ENCODE measurements at places on chromosomes 11 and 22.

DNA sequence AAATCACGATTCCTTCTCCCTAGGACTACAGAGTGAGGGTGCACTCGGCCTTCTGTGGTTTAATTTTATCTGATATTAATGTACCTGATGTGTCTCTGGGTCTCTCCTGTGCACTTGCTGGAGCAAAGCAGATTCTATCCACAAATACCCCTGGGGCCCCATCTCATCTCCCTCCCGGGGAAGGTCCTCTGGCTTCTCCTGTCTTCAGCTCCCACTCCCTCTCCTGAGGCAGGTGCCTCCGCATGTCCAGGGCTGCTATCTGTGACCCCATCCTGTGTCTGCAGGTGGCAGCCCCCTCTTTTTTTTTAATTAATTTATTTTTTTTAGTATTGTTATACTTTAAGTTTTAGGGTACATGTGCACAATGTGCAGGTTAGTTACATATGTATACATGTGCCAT, 558.7 kb downstream of the BRD1 start:
- no peak for DNase-seq

GRCh38 chr11:11217289-11217928, 135.6 kb downstream of the CSNK2A3 start:
- no peak for DNase-seq

DNA sequence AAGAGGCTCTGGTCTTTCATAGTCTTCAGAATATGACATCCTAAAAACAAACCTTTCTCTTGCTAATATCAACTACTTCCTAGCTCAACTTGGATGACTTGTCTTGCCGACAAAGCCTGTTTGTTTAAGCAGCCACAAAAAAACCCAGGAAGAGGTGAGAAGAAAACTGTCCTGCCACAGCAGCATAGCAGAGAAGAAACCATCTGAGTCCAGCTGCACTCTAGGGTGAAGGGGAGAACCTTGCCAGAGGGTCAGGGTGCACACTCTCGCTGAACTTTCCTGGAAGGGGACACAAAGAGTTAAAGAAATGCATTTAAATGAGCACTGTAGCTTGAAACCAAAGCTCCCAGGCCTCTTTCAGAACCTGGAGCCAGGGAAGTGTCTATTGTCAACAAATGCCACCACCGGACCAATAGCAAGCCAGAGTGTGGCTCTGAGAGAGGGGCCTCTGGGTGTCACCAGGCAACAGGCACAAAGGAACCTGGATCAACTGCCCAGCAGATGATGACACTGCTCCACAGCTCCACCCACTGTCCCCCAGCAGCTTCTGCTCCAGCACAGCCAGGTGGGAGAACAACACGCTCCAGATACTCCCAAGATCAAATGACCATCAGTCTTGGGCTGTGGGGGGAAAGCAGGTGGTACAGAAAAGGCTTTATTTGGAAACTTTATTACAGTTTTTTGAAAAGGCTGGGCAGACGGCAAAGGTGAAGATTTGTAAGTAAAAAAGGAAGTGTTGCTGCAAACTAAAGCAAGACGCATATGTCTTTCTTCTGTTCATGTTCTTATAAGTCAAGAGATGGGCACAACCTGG, 105.7 kb downstream of the RASSF10 start:
- DNase-seq = no peak

DNA sequence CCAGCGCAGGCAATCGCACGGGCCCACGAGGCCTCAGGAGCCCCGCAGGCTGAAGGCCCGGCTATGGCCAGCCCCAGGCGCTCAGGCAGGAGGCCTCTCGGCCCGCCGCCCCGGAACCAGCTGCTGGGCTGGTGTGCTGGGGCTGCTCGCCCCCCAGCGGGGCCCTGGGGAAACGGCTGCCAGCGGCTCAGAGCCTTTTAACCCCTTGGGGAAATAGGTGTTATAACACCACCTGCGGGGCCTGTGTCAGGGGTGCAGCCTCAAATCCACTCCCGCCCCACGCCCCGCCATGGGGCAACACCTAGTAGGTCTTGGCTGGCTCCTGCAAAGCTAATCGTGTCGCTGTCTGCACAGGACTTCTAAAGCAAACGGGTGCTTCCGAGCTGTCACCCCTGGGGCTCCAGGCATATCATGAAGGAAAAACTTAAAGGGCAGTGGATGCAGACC, 237.4 kb downstream of the TTC28 start:
- DNase-seq = peak; percentile 85

GRCh38 chr11:28420099-28420498, 311.9 kb downstream of the METTL15 start:
- DNase-seq = no peak

DNA sequence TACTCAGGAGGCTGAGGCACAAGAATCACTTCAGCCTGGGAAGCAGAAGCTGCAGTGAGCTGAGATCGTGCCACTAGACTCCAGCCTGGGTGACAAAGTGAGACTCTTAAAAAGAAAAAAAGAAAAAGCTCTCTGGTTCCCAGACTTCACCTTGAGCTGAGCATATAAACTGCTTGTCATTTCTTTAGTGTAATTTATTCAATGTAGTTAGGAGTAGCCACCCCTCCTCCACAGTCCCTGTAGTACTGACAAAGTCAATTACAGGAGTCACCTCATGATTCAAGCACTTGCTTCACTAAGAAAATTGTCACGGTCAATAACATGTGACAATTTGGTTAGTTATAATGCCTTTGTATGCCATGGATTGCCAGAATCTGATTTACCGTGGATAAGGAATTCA, 7.2 kb downstream of the OR4D10 start:
- no peak for DNase-seq

DNA sequence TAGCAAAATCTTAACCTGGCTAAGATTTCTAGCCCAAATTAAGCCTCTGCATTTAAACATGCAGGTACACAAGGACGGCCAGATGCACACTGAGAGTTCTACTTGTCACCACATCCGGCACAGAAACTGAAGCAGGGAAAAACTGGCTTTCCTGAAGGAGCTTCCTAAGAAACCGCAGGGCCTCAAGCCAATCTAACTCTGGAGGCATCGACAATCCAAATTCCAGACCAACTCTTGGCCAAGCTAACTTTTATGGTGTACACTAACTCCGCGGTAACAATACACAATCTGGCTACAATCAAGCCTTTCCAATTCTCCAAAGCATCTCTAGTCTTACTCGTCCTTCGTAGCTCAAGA, 1.2 kb downstream of the MSANTD2 start:
- no peak for DNase-seq

DNA sequence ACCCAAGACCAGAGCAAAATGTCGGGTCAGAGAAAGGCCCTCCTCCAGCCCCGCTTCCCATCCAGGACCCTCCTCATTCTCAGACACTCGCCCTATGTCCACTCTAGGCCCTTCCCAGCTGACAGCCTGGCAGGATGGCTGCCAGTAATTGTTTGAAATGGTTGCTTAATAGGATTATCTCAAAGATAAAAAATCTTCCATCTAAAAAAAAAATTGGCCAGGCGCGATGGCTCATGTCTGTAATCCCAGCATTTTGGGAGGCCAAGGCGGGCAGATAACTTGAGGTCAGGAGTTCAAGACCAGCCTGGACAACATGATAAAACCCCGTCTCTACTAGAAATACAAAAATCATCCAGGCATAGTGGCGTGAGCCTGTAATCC, 32.4 kb downstream of the SCGB1A1 start:
- no peak for DNase-seq

DNA sequence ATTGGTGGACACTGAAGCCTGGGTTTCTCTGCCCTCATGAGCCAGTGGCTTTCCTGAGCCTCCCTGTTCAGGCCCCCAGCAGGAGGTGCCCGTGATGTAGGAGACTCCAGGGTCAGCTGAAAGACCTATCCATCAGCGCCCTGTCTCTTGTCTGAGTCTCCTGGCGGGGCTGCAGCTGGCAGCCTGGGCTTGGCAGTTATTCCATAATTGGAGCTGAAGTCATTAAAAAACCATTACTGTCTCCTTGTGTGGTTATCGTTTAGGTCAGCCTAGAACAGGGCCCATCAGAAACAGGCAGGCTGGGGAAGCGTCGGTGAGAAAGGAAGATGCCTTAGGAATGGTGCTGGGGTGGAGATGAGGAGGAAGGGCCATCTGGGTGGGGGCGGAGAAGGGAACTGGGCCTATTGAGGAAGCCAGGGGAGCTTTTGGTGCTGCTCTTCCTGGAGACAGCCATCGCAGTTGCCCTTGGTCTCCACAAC, 5.0 kb downstream of the TUB start:
- no peak for DNase-seq

DNA sequence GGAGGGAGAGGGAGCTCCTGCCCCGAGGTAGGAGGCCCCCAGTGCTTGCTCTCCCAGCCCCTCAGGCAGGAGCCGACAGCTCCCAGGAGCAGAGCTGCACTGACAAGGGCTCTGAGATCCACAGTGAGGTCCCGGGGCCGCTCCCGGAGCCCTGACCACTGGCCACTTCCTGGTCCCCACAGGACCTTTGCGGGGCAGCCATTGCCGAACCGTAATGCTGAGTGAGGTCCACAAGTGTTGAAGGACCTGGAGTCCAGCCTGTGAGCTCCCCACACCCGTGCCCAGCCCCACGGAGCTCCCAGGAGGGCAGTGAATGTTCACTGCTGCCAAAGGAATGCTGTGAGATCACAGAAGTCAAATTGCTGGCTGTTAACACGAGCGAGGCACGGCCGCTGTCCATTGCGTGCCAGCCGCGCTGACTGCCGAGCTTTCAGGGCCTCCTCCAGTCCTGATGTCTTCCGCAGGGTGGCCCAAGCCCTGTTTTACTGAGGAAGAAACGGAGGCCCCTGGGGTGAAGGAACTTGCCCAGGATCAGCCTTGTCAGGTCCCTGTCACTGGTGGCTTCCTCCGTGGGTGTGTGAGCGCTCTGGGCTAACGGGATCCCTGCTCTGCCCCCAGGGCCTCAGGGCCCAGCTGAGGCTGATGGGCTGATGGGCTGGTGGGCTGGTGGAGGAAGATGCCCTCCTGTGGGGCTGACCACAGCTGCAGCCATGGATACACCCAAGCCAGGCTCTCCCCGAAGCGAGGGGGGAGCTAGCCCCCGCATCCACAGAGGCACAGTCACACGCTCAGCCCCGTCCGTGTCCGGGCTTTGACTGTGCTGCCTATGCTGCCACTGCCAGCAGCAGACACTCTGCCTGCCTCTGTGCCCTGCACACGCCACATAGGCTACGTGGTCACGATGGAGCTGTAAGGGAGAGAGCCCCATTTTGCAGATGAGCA, 70.8 kb downstream of the WNT7B start:
- no peak for DNase-seq

DNA sequence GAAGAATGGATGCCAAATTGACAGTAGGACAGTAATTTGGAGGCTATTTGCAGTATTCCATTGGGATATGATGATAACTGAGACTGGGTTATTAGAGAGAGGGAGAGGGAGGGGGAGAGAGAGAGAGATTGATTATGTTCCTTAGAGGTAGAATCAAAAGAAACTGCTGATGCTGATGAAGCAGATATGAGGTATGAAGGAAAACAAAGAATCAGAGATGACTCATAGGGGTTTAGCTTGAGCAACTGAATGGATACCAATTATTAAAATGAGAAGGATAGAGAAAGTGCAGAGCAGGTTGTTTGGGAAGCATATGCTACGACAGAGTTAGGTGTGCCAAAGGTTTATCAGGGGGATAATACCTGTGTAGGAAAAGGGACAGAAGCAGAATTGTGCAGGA, 12.8 kb upstream of the NUCB2 start:
- DNase-seq = no peak

DNA sequence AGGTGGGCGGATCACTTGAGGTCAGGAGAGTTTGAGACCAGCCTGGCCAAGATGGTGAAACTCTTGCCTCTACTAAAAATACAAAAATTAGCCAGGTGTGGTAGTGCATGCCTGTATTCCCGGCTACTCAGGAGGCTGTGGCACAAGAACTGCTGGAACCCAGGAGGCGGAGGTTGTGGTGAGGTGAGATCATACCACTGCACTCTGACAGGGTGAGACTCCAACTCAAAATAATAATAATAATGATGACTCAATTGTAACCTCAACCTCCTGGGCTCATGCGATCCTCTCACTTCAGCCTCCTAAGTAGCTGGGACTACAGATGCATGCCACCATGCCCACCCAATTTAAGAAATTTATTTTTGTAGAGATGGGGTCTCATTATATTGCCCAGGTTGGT, 15.6 kb upstream of the CHRNA10 start:
- no peak for DNase-seq

DNA sequence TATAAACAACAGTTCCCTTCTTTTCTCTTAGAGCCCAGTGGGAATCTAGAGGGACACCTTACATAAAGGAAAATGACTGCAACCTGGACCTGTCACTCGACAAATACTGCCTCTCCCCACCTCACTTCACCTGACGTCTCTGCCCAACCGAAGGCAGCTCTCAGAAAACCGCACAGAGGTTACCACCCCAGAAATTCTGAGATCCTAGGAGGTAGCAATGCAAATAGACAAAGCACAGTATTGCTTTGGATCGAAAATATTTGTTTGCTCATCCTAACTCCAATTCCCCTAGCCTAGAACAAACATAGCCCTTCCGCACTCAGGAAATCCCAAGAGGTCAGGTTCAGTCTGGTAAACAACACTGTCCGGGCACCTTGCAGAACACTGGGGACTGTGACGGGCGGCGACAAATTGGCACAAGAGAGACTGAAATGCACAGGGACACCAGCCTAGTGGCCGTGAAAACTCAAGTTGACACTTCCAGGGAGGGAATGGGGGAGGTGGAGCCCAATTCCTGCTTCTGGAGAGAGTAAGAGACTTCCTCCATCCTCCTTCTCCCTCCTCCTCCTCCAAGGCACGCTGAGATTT, 420 bp upstream of the TRIM44 start:
- peak; percentile 15 for DNase-seq

GRCh38 chr22:50607659-50608020, 7.0 kb downstream of the MAPK8IP2 start:
- no peak for DNase-seq

DNA sequence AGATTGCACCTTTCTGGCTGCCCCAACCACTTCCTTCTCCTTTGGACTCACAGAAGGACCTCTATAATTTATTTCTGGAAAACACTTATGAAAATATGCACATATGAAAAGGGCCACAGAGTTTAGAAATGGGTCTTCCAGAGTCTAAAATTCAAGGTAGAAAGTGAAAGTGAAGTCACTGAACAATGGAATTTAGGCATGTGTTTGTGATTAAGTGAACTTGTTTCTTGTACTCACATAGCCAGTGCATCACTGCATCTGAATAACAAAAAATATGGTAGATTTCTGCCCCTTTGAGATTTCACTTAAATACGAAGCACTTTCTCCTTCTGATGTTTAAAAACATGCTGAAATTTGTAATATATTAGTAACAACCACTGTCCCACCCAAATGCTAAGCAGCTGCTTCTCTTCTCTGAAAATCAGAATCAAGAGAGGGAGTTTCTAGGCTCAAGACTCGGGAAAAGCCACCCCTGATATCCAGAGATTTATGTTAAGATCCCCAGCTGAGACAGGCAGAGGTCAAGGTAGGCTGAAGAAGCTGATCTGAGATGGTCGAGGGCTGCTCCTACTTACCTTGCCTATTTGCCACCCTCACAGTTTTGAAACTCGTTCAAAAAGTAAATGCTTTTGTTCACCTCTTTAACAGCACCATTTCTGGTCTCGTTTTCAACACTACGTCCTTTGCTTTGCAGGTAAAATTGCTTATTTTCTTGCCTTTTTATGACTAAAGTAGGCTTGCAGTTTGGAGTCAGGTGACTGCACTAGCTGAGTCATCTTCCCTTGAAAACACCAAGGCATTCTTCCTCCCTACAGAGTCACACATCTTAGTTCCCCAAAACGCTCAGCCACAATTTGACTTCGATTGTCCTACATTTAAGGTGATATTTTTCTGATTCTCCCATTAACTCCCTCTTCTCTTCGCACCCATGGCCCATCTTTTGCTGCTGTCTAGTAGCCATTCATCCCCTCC, at the start of gene XKR3:
Gene XKR3, minus strand, starts transcription at position 696 of the 972 bp plus-strand sequence. CDS start 17,338 bp downstream, outside the sequence.
- DNase-seq = peak; percentile 6
